ENCODE measurements at places on chromosomes 11 and 22. TPM values are rescaled to one million over a fixed set of nuclear protein-coding genes. Genes with fewer than 3 reads are reported as not detected.

Gene PHOX2A
- not detected for total RNA-seq

Gene TEX54
- total RNA-seq: not detected

Gene OR8D1
- total RNA-seq: not detected

Gene CRYAB
- 6.1 TPM for total RNA-seq

DNA sequence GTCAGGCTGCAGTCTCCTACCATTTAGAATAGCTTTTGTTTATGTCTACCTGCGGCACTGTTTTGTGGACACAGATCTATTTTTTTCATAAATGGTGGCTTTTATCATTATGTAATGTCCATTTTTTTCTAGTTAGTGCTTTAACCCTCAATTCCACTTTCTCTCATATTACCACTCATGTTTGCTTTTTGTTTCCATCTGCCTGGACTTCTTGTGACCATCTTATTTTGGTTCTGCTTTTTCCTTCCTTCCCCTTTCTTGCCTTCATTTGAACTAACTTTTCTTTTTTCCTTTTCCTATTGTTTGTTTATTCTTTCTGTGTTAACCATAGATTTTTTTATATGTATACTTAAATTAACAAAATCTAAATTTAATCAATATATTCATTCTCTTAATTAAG lies 98.5 kb upstream of the SLC22A12 start:
- no peak for DNase-seq

GRCh38 chr22:24763872-24764485 lies 10.5 kb downstream of the PIWIL3 start:
- peak; percentile 39 for DNase-seq

GRCh38 chr11:128171506-128171905 lies 415.9 kb downstream of the ETS1 start:
- DNase-seq: no peak

DNA sequence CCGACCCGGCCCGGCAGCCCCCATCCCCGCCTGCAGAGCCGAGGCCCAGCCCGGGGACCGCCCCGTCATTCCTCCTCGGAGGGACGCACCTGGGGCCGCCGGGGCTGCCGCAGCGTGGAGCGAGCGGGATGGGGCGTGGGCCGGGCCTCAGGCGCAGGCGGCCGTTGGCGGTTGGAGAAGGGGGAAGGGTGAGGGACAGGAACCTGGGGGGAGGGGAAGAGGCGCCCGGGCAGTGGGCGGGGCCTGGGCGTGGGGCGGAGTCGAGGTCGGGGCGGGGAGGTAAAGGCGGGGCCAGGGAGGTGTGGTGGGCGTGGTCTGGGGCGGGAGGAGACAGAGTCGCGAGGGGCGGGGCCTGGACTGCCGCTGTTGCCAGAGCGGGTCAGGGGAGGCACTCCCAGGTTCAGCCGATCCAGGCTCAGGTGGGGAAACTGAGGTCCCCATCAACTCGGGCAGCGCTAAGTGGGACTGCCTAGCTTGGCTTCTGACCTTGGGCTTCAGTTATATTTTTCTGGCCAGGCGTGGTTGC lies at the start of gene TESMIN:
Gene TESMIN (minus strand): TSS at position 190 of the 526 bp plus-strand sequence. CDS start 860 bp downstream, outside the sequence.
- DNase-seq: peak; percentile 94

- no peak for DNase-seq
These were observed 4.6 kb downstream of the ATF4 start for GRCh38 chr22:39524753-39525657.

- no peak for DNase-seq
These were observed 65.5 kb upstream of the EMID1 start for GRCh38 chr22:29139965-29140782.

DNA sequence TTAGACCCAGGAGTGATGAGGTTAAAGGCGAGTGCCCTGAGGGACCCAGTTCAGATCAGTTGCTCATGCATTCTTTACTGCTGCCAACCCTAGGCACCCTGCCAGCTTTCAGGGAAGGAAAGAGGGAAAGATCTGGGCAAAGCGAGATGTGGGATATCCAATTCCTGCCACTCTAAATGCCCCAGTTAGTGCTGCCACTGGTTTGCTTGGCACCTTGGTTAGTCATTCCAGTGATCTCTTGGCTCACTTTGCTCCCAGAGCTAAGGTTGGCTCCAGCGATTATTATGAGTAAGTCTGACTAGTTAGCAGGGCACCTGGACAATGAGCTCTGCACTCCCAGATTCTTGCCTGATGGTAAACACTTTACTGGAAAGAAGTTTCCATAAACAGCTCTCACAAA lies 85.0 kb downstream of the INSC start:
- DNase-seq: no peak

DNA sequence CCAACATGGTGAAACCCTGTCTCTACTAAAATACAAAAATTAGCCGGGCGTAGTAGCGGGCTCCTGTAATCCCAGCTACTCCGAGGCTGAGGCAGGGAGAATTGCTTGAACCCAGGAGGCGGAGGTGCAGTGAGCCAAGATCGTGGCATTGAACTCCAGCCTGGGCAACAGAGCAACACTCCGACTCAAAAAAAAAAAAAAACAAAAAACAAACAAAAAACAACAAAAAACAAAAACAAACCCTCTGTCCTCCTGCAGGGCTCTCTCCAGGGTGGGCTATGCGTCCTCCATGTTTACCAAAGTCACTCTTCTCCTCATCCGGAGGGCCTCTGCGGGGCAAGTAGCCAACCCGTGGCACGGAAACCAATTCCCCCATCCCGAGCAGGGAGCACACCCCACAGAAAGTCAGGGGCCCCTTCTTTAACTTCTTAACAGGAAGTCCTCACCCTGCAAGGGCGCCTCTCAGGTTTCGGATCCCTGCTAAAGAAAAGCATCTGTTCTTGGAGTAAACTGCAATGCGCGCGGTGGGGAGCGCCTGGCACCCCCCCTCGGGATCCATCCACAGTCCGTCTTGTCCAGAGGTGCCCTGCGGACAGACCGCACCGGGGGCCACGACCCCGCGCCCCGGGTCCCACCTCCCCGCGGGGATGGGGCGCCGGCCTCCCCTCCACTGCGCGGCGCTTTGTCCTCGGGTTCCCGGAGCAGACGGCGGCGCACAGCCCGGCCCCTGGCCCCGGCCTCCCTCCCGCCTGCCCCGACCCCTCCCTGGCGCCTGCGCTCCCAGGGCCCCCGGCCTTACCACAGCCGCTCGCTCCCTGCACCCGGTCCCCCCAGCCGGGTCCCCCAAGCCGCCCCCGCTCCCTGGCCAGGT lies 712 bp downstream of the CERK start:
- DNase-seq: peak; percentile 65

DNA sequence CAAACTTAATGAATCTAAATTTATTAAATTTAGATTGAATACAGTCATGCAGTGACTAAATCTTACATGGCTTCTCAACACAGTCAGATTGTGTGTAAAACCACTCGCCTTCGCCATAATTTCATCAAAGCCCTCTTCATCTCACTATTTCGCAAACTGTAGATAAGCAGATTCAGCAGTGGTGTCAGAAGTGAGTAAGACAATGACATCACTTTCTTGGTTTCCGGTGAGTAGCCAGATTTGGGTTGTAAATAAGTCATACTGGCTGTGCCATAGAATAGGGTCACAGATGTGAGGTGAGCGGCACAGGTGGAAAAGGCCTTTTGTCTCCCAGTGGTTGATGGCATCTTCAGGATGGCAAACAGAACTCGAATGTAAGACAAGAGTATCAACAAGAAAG lies 3.4 kb downstream of the OR10A6 start:
- DNase-seq: no peak
